ENCODE measurements at places on chromosomes 7 and 10.

DNA sequence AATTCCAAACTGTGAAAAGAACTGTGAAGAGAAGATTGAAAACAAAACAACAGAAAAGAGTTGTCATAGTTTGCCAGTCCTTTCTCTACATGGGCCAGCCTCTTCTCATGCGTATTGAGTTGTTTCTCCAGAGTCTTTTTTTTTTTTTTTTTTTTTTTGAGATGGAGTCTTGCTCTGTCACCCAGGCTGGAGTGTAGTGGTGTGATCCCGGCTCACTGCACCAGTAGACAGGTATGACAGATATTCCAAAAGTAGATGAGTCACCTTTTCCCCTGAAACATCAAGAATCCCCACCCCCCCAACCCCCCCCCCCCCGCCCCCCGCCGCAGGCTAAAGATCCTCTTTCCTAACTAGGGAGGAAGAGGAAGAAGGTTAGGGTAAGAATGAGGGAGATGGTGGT, 15.6 kb upstream of the KMT2C start:
- DNase-seq, result no peak

DNA sequence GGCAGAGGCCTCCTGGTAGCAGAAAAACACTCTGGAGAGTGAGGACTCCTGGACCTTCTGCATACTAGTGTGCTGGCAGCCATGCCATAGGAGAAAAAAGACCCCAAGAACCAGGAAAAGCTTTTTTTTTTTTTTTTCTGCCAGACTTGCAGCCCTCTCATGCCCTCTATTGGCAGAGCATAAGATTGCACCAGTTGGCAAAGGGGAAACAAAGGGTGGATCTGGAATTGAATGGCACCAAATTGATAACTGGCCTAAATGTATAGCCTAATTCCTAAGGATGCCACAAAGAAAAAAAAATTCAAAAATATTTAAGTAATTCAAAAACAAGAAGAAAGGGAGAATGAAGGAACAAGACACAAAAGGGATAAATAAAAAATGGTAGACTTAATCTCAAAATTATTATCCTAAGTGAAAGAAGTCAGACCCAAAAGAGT, 112.5 kb upstream of the GHITM start:
- DNase-seq, result peak; percentile 58

DNA sequence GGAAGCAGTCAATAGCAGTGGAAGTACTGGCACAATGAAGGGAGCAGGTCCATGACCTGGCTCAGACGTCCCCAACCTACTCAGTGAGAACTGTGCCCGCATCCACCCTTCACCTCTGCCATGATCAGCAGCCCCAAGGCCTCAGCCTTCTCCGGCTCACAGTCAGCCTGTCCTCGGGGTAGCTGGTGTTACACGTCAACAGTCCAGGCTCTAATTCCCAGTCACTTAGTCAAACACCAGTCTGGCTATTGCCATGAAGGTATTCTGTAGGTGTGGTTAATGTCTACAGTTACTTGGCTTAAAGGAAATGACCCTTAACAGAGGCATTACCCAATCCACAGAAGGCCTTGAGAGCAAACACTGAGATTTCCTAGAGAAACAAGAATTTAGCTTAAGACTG, 49.1 kb downstream of the GRB10 start:
- no peak for DNase-seq

DNA sequence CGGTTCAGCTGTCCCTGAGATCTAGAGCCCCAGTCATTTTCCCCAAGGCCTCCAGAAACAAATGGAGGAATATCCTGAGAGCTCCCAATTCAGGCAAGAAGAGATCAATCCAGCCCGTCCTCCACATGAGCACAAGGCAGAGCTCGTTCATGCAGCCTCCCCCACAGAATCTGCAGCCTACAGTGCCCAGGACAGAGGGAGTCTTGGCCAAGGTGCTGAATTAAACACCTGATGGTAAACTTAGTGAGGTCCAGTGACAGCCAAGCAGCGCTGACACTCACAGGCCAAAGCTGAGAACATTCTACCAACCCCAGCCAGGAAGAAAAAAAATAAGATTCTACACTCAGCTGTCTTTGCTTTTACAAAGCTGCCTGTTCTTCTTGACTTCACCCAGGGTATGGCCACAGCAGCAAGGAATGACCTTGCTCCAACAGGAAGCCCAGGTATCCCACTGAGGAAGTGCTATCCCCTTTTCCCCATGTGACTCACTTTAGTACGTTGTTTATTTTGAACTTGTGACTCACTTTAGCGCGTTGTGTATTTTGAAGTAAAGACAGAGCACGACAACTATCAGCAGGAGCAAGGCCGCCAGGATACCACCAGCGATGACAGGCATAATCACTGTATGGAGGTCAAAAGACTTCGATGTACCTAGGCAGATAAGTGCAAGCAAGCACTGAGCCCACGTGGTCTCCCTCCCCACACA, 4.4 kb upstream of the CUZD1 start:
- DNase-seq, result no peak

DNA sequence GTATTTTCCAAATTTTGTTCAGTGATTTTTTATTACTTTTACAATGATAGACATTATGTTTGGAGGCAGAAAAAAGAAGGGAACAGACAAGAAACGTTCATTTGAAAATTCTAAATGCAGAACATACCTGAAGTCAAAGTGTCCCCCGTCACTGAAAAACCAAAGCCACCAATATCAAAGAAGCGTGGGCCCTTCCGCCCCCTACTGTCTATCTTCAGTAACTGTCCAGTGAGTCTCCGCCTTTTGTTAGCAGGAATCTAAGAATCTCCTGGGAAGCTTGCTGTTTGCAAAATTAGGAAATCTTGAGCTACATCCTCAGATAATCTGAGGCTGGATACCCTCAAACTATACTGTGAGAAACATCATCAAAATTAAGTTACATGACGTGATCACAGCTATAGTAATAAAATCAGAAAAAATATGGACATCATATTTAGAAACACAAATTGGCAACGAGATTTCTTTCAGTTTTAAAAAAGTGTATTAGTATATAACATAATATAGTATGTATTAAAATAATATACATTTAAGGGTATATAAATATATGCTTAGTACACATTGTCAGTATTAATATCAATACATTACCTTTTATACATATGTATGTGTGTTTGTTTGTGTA, 169.3 kb upstream of the AKR1E2 start:
- DNase-seq, result peak; percentile 68

- DNase-seq, result no peak
Observed at GRCh38 chr10:28875549-28876081, 198.3 kb downstream of the BAMBI start.

DNA sequence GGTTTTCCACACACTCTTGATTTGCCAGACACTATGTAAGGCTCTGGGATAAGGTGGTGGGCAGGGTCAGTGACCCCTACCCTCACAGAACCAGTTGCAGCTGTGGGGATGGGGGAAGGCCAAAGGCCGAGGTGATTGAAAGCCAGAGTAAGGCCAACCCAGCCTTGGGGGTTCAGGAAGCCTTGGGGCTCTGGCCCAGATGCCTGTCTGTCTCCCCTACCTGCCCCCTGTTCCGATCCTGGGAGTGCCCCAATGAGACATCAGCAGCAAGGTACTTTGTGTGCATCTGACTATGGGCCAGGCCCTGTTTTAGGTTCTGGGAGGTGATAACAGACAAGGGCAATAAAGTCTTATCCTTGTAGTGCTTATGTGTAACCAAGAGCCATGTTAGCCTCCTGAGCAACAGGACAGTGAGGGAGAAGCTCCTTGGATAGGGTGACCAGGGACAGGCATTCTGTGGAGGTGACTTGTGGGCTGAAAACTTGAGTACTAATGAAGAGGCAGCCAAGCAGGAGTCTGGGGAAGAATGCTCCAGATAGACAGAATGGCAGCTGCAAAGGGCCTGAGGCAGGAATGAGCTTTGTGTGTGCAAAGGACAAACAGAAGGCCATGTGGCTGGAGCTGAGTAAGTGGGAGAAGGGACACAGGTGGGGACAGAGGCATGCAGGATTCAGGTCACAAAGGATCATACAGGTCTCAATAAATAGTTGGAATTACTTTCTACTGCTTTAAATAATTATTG, 35.4 kb downstream of the TSPAN14 start:
- no peak for DNase-seq

DNA sequence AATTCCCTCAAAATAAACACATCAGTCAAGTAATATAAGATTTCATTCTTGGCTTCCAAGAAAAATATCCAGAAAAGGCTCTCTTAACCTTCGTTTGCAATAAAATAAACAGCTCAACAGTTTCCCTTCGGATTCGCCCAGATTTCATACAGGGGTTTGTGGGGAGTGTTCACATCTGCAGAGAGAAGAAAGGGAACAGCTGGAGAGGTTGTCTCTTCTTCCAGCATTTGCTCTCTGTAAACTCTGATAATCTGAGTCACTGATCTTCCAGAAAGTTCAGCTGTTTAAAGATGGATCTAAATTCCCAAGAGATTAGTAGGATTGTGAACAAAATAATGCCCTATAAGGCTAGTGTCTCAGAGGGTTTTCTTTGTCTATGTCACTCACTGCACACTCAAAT, 277.9 kb downstream of the HPSE2 start:
- no peak for DNase-seq

DNA sequence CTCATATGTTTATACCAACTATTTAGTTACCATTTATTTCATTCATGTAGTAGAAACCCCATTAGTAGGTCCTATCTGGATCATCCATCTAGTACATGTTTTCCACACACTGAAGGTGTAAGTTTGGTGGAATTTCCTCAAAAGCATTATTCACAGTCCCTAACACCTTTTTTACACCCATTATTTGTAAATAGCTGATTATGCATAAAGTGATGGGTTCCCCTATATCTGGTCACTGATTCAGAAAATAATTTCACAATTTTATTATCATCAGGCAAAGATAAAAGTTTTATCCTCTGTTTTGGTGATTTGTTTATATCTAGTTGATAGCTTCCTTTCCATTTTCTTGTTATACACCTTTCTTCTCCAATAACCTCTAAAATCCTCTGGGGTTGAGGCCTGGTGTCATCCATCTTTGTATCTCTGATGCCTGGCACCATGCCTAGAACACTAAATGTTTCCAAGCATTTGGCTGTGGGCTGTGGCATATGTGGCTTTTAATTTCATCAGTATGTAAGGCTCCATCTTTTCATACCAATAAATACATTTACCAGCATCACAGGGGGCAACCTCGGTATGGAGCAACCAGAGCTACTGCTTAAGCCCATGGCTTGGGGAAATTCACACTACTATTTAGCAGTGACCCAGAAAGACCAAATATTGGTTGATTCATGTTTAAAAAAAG, 1089.5 kb upstream of the LRRN3 start:
- DNase-seq, result no peak

- DNase-seq, result peak; percentile 59
Observed at GRCh38 chr7:99499371-99499720, 735 bp downstream of the ZNF394 start.

DNA sequence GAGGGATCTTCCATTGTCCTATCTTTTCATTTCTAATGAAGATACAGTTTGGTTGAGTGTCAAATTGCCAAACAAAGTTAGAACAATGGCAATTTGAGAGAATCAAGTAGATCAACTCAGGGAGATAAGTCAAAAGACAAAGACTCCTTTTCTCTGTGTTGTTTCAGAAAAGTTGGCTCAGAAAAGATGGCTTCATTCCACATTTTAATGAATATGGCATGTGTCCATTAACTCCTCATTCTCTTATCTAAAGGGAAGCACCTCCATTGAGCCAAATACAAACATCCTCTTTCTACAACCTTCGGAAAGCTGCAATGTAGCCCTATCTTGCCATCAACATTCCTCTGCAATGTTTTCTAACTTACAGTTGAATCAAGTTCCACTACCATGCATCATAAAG, 939.0 kb upstream of the C7orf33 start:
- DNase-seq, result no peak

- no peak for DNase-seq
Observed at GRCh38 chr10:49143249-49143648, 9.4 kb upstream of the FAM170B start.

- no peak for DNase-seq
Observed at GRCh38 chr10:107341281-107341680, 176.8 kb upstream of the SORCS1 start.

- DNase-seq, result no peak
Observed at GRCh38 chr7:137513091-137513490, 169.6 kb upstream of the PTN start.

DNA sequence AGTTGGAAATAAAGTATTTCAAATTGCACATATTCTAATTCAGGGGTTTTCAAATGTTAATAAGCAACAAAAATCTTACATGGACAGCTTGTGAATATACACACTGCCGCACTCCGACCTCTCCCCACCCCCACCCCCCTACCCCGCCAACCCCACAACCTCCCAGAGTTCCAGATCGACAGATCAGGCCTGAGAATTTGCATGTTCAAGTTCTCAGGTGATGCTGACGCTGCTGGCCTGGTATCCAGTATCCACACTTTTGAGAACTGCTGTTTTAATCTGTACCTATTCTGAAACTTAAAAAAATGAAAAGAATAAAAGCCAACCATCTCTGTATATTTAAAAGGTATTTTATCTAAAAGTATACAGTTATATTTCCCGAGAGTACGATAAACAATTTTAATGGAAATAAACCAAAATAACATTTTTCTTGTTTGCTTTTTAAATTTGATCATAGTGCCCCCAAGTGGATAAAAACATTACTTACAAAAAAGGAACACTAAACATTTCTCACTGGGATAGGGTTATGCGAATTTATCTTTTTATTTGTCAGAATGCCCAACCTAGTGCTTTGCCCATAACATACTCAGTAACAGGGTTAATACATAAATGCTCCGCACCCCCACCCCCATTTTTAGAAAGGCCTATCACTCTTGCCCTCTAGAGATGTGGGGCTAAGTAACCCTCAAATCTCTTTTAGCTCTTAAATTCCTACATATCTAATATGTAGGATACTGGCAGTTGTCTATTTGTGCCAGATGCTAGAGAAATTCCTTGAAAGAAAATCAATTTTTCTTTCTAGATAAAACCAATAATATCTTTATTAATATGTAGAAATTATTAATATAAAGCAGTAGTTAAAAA, 166.3 kb downstream of the RNF133 start:
- peak; percentile 51 for DNase-seq

- DNase-seq, result no peak
Observed at GRCh38 chr10:112005044-112005443, 178.5 kb downstream of the GPAM start.

GRCh38 chr7:76515999-76516443, 5.7 kb downstream of the UPK3B start:
- no peak for DNase-seq

DNA sequence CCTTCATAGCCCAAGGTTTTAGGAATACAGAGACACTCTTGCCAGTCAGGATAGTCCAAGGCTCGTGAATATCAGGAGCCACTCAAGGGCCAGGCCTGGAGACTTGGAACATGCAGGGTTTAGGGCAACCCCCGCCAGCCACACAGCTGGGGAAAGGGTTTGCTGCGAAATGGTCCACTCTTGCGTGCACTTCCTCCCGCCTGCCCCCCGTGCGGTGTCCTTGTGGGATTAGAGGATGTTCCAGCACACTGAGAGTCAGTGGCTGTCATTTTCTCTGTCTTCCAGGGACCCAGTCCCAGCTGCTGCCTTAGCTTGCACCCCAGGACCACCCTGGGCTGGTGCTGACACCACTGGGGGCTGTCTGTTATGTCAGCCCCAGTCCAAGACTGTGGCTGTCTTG, 38.5 kb downstream of the POR start:
- no peak for DNase-seq

- no peak for DNase-seq
Observed at GRCh38 chr7:5612695-5613094, 168.8 kb downstream of the RNF216 start.
